Stimulated activated CD8-positive, alpha-beta memory T cell treated with anti-CD3 and anti-CD28 coated beads, Interleukin-7, amount 100 ng/mL, for 1 hour (primary cell): ENCODE measurements at places on chromosomes 12 and 14.

- DNase-seq, result no peak
These were observed 912.9 kb downstream of the DIO2 start for GRCh38 chr14:79298373-79298772.

GRCh38 chr12:10358969-10359368 is 30.9 kb downstream of the KLRK1 start:
- DNase-seq, result no peak

GRCh38 chr12:119444462-119445044 is 110.0 kb downstream of the CCDC60 start:
- peak; percentile 2 for DNase-seq

DNA sequence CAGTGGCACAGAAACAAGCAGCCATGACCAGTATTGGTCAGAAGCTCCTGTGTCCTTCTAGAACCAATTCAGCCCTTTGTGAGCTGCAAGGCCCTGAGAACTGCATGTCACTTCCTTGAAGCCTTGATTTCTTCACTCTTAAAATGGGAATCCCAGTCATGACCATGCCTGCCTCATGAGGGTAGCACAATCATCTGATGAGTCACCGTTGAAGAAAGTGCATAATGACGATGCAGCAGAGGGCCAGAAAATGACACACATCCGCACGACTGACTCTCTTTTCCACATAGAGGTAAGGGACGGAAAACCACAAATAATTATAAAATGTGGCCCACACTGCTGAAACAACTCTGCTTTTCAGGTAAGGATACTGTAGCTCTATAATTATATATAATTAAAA is 777.4 kb downstream of the BCL11B start:
- DNase-seq, result no peak

DNA sequence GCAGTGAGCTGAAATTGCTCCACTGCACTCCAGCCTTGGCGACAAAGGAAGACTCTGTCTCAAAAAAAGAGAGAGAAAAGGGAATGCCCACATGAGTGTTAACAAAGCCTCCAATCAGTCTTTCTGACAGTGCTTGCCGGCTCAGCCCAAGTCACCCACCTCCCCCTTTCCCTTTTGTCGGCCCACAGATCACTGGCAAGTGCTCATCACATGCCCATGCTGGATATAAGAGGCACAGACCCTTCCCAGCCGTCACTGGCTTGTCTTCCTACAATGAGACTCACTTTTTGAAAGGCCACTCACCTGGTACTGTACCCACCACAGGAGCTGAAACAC is 70.8 kb downstream of the CCDC88C start:
- DNase-seq, result no peak

- no peak for DNase-seq
These were observed 56.5 kb downstream of the GTF2A1 start for GRCh38 chr14:81164167-81164774.

DNA sequence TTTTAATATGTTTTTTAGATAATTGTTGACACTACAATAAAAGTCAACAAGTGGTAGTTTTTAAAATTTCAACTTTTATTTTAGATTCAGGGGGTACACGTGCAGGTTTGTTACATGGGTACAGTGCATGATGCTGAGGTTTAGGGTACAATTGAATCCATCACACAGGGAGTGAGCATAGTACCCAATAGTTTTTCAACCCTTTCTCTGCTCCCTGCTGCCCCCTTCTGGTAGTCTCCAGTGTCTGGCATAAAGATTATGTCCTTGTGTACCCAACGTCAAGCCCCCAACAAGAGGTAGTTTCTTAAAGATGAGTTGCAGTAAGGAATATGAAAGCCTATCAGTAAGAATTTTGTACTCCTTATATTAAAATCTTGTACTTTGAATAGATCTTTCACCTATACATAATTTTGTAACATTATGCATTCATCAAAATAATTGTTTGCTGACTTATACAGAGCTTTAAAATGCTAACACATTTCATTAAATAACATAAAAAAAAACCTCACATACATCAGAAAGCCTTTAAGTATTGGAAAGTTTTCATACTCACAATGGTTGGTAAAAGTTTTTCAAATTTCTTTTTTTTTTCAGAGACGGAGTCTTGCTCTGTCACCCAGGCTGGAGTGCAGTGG is 5.4 kb upstream of the RALGAPA1 start:
- DNase-seq, result peak; percentile 51

DNA sequence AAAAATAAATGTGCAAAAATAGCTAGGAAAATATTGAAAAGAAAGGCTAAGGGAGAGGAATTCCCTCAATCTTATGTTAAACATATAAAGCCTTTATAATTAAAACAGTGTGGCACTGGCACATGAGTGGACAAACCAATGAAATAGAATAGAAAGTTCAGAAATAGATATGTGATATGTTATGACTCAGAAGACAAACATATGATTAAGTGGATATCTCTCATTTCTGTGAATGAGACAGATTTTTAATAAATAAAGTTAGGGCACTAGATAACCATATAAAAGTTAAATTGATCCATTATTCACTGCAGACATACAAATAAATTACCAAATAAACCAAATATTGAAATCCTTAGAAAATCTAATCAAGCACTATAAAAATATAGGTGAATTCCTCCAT is 73.0 kb downstream of the ALG10B start:
- no peak for DNase-seq

DNA sequence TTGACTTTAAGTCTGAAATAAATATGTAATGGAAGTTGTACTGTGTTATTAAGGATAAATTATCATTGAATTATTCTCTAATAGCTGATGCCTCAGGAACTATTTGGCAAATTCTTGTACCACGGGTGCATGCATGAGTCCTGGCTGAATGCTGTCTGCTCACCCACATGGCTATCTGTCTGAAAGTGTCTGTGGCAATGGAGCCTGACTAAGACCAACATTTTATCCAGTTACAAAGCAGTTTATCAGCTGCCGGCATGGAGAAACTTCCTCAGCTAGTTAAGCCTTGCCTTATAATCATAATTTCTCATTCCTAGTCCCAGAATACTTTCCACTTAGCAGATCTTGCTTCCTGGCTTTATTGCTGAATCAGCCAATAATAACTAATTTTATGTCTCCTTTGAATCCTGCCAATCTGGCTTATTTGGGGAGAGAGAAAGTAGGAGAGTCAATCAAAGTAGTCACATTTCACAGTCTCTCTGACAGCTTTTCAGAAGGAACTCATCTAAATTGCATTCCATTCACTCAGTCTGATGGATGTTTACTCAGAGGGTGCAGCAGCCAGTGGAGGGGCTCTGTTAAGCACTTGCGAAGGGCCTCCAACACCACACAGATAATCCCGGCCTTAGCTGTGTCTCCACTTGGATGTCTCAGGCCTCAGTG is 280.6 kb upstream of the CLEC14A start:
- DNase-seq, result no peak

GRCh38 chr14:33866425-33867088 is 84.3 kb downstream of the EGLN3 start:
- no peak for DNase-seq

DNA sequence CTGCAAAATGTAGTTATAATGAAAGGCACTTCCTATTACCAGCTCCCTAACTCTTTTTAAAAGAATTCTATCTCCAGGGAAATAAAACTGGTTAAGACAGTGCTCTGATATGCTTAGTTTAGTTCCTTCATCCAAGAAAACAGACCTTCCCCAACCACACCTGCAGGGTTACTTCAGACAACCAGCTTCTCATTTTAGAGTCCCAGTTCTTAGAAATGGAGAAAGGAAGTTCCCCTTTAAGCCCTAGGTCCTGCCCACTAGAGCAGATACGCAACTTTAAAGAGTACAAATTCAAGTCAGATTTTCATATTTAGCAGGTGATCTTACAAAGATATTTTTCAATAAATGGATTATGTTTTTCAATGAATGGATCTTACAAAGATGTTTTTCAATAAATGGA is 4.4 kb upstream of the WSB2 start:
- DNase-seq, result no peak

- DNase-seq, result no peak
These were observed 51.0 kb downstream of the MAGOHB start for GRCh38 chr12:10562306-10562933.

- no peak for DNase-seq
These were observed 86.0 kb upstream of the SLC38A2 start for GRCh38 chr12:46458500-46459102.

GRCh38 chr12:131242741-131243496 is 289.2 kb downstream of the ADGRD1 start:
- DNase-seq, result no peak

GRCh38 chr14:73428353-73428824 is 30.0 kb downstream of the NUMB start:
- DNase-seq, result no peak

GRCh38 chr14:52801014-52801712 is 9.8 kb upstream of the GNPNAT1 start:
- DNase-seq, result no peak

- no peak for DNase-seq
These were observed 2.1 kb downstream of the NFATC4 start for GRCh38 chr14:24369907-24370687.

GRCh38 chr14:99229654-99230207 is 42.3 kb downstream of the BCL11B start:
- no peak for DNase-seq

DNA sequence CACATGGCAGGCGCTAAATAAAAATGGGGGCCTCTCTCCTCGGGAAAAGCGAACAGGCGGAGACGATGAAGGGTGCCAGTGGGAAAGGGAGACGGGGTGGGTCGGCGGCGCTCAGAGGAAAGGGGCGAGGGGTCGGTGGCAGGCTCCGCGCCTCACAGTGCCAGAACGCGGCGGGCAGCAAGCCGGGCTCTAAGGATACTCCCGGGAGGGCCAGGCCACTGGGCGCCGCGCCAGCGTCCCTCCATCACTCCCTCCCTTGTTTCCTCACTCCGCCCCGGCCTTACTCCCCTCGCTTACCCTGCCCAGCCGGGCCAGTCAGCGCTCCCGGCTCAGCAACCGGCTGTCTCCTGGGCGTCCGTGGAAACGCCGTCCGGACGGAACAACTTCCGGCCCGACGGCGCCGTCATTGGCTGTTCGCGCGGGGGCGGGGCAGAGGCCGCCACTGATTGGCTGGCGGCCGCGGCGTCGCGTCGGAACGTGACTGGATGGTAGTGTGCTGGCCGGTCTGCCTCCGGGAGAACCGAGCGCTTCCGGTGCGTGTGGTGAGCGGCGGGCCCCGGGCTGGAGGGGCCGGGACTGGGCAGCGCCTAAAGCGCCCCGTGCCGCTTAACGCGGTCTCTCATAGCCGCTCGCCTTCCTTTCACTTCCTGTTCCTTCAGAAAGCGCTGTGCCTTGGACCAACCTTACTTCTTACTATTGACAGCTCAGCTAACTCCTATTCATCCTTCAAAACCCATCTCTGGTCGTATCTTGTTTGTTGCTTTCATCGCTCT is 53.0 kb downstream of the SLC25A47 start:
- peak; percentile 87 for DNase-seq

DNA sequence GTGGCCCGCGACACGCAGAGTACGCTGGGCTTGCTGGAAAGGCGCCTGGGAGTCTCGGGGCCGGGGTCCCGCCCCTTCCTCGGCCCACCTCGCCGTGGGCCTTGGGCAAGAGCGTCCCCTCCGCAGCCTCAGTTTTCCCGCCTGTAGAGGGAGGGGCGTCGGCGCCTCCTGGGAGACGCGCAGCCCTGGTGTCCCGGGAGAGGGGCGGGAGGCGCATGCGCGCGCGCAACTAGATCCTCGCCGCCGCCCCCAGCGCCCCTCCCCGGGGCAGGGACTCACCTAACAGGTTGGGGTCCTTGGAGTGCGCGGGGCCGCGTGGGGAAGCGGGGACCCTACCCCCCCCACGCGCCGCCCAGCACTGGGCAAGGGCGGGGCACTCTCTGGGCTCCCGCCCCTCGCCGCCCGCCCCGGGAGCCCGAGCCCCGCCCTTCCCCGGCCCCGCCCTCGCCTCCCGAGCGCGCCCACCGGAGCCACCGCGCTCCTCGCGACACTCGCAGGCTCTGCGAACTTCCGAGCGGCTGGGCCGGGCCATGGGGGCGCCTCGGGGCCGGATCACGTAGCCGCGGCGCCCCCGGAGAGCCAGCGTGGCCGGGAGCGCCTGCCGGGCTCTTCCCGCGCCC is at the start of gene KIF26A:
Gene KIF26A (plus strand): TSS at position 490 of the 620 bp plus-strand sequence. CDS start 136 bp downstream, outside the sequence.
- no peak for DNase-seq
